Tibial nerve (tissue), 4 donors: ENCODE measurements at places on chromosomes 5 and 9.

- DNase-seq, result no peak
Observed at GRCh38 chr5:51380603-51381207, 2.5 kb upstream of the ISL1 start.

GRCh38 chr5:67731886-67732285 is 483.7 kb upstream of the PIK3R1 start:
- no peak for DNase-seq

GRCh38 chr5:127586066-127586770 is 62.7 kb upstream of the CTXN3 start:
- DNase-seq, result no peak

GRCh38 chr9:3409453-3409852 is 116.3 kb downstream of the RFX3 start:
- DNase-seq, result no peak

- DNase-seq, result no peak
Observed at GRCh38 chr9:108444400-108445358, 411.1 kb downstream of the ACTL7B start.

- no peak for DNase-seq
Observed at GRCh38 chr5:132309679-132310078, 15.5 kb downstream of the SLC22A4 start.

- peak; percentile 3 for DNase-seq
Observed at GRCh38 chr9:114003758-114004157, 74.3 kb downstream of the AMBP start.

- no peak for DNase-seq
Observed at GRCh38 chr9:20244271-20244670, 378.0 kb downstream of the MLLT3 start.
